RPMI8226 (cell line): ENCODE measurements at places on chromosomes 1 and 21.

- DNase-seq, result no peak
Observed at GRCh38 chr1:63230722-63231121, 91.6 kb upstream of the FOXD3 start.

DNA sequence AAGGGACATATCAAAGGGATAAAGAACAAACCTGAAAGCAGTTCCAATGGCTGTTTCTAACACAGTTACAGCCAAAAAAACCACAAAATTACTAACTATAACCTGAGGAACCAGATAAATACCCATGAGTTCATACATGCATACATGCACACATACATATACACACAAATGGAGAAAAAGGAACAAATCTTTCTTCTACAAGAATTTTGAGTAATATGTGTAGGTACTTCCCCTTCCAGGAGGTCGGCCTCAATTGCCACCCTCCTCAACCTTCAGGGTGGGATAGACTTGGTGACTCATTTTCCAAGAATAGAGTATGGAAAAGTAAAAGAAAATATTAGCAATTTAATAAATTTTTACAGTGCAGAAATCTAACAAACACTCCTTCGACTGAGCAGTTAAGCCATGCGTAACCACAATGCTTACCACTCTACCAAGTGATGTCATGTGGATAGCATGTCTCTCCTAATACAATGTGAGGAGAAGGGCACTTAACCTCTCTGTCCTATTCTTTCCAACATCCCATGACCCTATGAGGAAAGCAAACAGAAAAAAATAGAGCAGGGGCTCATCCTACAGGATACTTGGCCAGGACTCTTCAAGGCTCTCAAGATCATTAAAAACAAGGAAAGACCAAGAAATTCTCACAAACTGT lies 243.0 kb upstream of the RUNX1 start:
- no peak for DNase-seq

DNA sequence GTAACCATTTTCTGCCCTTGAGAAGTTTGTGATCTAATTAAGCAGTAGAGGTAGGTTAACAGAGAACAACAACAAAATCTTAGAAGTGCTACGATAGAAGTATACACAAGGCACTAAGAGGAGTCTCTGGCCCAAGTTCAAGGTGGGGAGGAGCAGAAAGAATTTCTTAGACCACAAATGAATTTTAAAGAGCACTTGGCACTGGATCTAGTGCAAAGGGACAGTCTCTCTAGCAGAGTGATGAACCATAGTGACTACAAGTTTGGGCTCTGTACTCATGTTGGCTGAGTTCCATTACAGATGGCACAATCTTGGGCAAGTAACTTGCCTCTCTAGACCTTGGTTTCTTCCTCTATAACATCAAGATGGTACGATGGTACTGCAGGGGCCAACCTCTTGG lies 33.3 kb upstream of the PIGC start:
- no peak for DNase-seq

- no peak for DNase-seq
Observed at GRCh38 chr1:180253585-180254495, 23.8 kb downstream of the LHX4 start.

DNA sequence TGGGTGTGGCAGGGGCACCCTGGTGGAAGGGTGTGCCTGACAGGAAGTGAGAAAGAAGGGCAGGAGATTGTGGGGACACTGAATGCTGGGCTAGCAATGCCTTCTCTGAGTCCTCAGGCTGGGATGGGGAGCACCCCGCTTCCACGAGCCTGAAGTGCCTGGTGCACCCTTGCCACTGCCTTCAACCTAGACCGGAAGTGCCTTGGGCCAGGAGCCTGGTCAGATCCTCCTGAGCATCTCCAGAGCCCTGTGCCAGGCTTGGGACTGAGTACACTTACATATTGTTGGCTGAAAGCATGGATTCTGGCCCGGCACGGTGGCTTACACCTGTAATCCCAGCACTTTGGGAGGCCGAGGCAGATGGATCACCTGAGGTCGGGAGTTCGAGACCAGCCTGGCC lies 205.8 kb upstream of the EDN2 start:
- no peak for DNase-seq

DNA sequence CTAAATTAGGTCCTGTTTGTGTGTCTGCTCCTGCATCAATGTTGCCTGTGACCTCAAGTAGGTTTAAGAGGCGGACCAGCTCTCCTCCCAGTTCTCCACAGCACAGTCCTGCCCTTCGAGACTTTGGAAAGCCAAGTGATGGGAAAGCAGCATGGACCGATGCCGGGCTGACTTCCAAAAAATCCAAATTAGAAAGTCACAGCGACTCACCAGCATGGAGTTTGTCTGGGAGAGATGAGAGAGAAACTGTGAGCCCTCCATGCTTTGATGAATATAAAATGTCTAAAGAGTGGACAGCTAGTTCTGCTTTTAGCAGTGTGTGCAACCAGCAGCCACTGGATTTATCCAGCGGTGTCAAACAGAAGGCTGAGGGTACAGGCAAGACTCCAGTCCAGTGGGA lies 79.9 kb downstream of the PRDM2 start:
- no peak for DNase-seq

- no peak for DNase-seq
Observed at GRCh38 chr1:236395947-236396664, 2.0 kb downstream of the EDARADD start.

GRCh38 chr1:20836230-20836629 lies 49.1 kb upstream of the HP1BP3 start:
- DNase-seq, result no peak

GRCh38 chr1:37817481-37817880 lies 9.5 kb upstream of the YRDC start:
- DNase-seq, result no peak

DNA sequence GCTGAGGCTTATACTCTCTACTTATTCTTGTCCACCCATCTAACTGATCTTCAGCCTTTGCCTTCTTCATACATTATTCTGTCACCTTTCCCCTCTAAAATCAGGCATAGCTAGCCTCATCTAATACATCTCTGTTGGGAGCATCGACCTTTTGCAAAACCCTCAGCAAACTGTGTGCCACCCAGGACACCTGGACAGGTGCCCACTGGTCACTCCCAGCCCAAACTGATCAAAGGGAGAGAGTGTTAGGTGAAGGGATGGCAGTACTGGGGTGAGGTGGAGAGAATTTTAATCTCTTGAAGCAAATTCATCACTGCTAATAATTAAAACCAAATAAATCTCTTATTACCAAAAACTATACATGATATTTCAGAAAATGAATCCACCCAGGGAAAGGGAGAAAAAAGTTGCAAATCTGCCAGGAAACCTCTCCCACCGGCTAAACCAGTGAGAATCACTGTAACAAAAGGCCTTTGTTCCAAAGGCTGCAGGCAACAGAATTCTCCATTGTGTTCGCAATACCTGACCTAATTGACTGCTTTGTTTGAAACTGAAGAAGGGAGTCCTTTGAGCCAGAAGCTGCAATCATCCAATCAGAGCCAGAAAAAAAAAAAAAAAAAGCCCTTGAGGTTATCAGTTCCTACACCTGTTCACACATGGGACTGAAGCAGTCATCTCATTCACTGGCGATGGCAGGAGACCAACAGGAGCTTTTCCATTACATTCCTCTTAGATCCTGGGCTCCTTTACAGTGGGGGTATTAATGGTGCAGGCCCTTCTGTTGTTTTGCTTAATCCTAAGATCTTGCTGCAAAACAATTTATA lies 172.6 kb downstream of the APP start:
- DNase-seq, result no peak

DNA sequence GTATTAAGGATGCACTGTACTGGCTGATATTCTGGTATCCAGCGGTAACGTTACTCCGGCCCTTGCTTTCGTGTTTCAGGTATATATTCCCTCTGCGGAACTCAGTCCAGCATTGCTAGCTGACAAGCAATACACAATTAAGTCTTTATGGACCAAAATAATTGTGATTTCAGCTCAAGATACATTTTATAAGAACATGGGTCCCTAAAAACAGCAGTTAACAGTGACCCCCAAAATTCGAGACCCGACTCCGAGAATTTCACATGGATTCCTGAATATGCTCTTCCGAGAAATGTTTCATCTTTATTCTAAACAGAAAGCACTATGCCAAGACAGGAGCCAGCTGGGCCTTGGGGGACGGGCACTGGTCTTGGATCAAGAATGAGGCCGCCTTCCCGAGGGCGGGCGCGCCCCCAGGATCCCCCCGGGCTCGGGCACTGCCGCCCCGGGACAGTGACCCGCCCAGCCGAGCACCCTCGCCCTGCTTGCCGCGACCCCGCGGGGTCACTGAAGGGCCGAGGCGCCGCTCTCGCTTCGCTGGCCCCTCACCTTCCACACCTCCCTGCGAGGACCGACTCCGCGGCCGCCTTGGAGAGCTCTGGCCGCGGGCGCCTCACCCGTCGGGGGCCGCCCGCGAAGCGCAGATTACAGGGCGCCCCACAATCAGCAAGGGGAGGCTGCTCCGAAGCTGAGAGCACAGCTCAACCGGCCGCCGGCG lies 610 bp downstream of the SCYL3 start:
- peak; percentile 20 for DNase-seq

DNA sequence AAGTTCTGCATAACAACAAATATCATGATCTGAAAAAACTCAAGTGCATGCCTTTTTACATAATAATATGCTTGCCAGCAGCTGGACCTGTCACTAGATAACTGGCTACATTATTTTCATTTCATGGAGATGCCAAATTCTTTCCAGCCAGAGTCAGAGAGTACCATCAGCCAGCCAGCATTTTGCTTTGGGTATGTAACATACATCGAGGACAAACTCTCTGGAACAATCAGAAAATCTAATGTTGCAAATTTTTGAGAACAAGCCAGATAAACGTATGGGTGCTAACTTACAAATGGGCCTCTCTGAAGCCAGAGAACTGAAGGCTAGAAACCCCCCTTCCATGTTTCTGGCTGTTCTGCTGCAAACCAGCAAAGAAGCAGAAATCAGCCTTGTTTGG lies 76.3 kb upstream of the BACE2 start:
- no peak for DNase-seq

- DNase-seq, result no peak
Observed at GRCh38 chr21:36478207-36478701, 1.7 kb downstream of the CLDN14 start.

DNA sequence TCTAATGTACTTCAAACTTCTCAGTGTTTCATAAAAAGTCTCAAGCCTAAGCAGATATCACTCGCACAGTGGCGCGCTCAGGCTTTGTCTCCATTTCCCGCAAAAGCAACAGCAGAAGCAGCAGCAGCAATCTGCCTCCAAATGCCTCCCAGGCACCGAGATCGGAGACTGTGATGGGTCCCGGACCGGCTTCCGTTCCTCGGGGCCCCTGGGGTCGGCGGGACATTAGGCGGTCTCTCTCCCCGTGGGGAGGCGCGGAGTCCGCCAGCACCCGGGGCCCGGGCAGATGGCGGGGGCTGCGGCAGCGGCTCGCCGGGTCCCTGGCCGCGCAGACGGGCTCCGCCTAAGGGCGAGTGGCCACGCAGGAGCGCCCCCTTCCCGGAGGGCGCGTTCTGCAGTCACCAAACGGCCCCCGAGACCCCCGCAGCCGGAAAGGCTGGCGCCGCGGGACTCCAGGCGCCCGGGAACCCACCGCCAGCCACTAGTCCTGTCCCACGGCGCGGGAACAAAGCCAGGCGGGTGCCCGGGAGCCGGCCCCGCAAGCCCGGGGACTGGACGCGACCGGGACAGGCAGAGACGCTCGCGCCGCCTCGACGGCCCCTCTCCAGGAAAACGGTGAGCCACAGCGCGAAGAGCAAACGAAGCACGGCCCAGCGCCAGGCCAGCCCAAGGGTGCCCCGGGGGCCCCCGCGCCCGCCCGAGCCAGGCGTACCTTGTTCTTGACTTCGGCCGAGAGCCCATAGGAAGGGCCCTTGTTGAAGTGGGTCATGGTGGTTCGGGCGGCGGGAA lies 590 bp downstream of the CNN3 start:
- DNase-seq, result no peak

DNA sequence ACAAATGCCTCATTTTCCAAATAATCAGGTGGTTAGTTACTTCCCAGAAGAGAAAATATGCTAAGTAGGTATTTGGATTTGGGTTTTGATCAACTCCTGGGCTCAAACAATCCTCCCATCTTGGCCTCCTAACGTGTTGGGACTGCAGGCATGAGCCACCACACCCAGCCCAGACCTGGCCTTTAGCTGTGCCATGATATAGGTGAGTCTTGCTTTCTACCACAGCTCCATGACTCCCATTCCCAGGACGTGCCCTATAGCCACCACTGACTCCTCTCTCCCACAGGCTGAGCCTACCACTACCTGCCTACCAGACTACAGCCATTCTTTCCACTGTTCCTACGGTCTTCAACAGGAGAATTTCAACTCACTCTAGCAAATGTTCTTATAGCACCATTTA lies 1.8 kb upstream of the SLC1A7 start:
- DNase-seq, result no peak

DNA sequence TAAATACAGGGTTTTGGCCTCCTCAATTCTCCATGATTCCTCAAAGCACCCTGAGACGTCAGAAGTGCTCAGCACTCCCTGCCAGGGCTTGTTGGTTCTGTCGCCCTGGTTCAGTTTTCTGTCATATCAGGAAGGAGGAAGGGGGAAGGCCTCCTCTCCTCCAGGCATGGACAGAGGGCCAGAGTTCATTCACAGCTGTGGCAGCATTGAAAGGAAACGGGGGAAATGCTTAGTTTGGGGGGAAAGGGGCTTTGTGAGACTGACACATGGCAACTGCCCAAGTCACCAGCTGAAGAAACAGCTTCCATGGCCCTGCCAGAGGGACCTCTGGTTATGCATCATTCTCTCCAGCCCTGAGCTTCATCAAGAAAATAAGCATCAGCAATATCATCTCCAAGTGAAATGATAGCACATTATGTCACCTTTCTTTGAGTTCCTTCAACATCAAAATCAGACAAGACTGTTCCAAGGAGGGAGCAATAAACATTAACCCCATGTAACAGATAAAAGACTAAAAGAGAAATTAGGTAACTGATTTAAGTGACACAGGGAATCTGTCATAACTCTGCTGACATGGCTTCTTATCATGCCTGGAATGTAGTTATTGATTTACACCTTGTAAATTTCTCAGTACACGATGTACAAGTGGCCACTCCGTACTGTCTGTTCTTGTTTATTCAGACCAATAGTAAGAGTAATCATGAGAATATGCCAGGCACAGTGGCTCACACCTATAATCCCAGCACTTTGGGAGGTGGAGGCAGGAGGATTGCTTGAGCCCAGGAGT lies 103.2 kb upstream of the SLC25A33 start:
- no peak for DNase-seq
